ENCODE measurements at places on chromosomes 4 and X.

DNA sequence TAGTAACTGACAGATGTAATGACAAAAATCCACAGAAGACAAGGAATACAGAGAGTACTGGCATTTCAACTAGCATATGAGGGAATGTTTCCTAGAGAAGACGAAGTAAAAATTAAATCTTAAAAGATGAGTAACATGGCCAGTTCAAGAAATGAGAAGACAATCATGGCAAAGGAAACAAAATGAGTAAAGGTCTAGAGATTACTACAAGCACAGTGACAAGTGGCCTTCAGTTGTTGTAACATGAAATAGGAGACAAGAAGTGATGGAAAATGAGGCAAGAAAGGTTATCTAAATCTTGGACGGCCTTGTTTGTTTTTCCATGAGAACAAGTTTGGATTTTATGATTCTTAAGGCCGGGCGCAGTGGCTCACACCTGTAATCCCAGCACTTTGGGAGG lies 81.0 kb downstream of the PPA2 start:
- no peak for DNase-seq

DNA sequence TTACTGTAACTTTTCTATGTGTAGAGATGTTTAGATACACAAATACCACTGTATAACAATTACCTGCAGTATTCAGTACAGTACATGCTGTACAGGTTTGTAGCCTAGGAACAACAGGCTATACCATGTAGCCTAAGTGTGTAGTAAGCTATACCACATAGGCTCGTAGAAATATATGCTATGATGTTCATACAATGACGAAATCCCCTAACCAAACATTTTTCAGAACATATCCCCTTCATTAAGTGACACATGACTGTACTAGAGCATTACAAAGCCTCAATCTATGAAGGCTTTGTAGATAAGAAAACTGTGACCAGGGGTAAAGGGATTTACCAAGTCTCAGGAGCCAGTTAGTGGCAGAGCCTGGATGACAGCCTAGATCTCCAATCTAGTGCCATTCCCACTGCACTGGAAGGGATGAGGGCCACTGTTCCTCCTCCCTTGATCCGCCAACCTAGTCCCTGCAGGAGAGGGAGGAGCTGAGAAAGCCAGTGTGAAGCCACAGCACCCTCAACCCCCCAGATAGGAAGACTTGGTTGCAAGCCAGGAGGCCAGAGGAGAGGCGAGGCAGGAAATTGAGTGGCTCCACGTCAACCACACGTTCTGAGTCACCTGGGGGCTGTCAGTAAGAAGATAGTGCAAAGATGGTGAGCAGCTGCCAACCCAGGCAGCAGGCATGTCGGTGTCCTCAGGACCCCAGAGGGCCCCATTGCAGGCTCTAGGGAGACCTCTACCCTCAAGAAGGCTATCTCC lies 227.7 kb downstream of the BCOR start:
- no peak for DNase-seq

GRCh38 chr4:113673450-113673849 lies 88.1 kb downstream of the CAMK2D start:
- no peak for DNase-seq

GRCh38 chrX:12007881-12008280 lies 130.4 kb upstream of the FRMPD4 start:
- DNase-seq = no peak

DNA sequence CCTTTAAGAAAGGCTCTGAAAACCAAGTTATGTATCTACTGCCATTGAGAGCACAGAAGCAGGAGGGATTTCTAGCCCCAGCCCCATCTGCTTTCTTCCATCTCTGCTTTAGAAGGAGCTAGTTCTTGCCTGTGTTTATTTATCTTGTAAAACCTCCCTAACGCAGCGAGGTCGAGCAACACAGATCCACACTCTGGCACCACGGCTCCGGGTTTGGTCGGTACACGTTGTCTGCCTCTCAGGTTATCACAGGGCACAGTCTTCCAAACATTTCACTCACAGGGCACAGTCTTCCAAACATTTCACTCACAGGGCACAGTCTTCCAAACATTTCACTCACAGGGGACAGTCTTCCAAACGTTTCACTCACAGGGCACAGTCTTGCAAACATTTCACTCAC lies 69.7 kb upstream of the TLR3 start:
- no peak for DNase-seq
